Breast epithelium (tissue), 4 donors: ENCODE measurements at places on chromosomes 4 and X. TPM values are rescaled to one million over a fixed set of nuclear protein-coding genes. Genes with fewer than 3 reads are reported as not detected.

GRCh38 chr4:116512552-116512951 is 572.8 kb downstream of the TRAM1L1 start:
- H3K27ac ChIP-seq: no peak overlapping the region
- H3K4me1 ChIP-seq: no peaks in the 10 kb centered on the region
- DNase-seq: no peak
- H3K36me3 ChIP-seq: no peaks in the 10 kb centered on the region
- no peak overlapping the region for H3K4me3 ChIP-seq
- no peaks in the 10 kb centered on the region for H3K27me3 ChIP-seq

GRCh38 chr4:160611181-160611580 is 1508.3 kb downstream of the RAPGEF2 start:
- H3K36me3 ChIP-seq: no peaks in the 10 kb centered on the region
- H3K27me3 ChIP-seq: no peaks in the 10 kb centered on the region
- no peak overlapping the region for H3K4me3 ChIP-seq
- no peaks in the 10 kb centered on the region for H3K4me1 ChIP-seq
- H3K27ac ChIP-seq: no peak overlapping the region

The ARHGAP24 gene
- total RNA-seq: 37.2 TPM

The MAGEE2 gene
- total RNA-seq: not detected

The PAGE1 gene
- total RNA-seq: not detected

GRCh38 chr4:8285143-8285975 is 15.8 kb downstream of the HTRA3 start:
- no peaks in the 10 kb centered on the region for H3K27me3 ChIP-seq
- no peak overlapping the region for H3K27ac ChIP-seq
- no peaks in the 10 kb centered on the region for H3K4me1 ChIP-seq
- H3K4me3 ChIP-seq: no peak overlapping the region
- no peak for DNase-seq
- no peaks in the 10 kb centered on the region for H3K36me3 ChIP-seq

The GC gene
- total RNA-seq: not detected

The CNGA1 gene
- total RNA-seq: 5.1 TPM

DNA sequence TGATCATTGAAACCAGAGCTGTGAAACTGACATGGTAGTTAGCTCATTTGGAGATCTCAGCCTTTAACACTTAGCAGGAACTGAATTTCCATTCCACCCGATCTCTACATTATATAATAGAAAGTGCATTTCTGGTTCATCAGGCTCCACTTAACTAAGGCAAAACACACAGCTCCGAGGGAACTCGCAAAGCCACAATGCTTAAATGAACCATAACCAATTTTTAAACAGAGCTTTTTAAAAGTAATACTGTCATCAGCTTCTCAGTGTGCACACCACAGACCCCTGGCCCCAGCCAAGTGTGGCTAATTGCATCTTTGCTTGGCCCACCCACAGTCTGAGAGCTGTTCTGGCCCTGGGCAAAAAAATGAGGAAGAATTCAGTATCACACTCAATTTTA is 66.1 kb downstream of the DCHS2 start:
- no peak overlapping the region for H3K4me3 ChIP-seq
- no peaks in the 10 kb centered on the region for H3K27me3 ChIP-seq
- H3K4me1 ChIP-seq: no peaks in the 10 kb centered on the region
- H3K27ac ChIP-seq: no peak overlapping the region
